Fibroblast of pulmonary artery (primary cell): ENCODE measurements at places on chromosomes 11 and 22.

DNA sequence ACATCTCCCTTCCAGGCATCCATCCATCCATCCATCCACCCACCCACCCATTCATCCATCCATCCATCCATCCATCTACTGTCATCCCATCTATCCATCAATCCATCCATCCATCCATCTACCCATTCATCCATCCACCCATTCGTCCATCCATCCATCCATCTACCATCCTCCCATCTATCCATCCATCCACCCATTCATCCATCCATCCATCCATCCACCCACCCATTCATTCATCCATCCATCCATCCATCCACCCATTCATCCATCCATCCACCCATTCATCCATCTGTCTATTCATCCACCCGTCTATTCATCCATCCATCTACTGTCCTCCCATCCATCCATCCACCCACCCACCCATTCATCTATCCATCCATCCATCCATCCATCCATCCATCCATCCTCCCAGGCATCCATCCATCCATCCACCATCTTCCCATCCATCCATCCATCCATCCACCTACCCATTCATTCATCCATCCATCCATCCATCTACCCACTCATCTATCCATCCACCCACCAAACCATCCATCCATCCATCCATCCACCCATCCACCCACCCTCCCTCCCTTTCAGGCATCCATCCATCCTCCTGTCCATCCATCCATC, 33.7 kb downstream of the OSBPL5 start:
- no peak for DNase-seq

DNA sequence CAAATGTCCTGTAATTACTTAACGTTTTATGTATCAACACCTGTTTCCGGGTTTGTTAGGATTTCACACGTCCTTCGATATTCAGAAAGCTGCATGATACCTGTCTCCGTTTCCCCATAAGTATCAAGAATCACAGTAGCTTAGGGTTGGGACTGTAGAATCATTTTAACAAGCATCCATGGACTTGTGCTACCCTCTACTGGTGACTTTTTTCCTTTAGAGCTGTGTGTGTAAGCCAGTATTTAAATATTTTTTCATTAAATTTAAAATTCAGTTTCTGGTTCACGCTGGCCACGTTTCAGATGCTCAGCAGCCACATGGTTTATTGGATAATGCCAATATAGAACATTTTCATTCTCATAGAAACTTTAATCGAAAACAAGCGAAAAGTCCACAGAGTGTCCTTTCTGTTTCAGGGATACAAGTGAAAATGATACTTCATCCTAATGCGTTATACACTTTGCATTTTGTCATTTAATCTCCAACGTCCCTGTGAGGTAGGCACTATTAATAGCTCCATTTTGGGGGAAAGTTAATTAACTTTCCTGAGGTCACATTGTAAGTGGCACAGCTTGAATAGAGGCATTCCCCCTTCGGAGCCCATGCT, 61.5 kb upstream of the SLC25A18 start:
- peak; percentile 88 for DNase-seq

DNA sequence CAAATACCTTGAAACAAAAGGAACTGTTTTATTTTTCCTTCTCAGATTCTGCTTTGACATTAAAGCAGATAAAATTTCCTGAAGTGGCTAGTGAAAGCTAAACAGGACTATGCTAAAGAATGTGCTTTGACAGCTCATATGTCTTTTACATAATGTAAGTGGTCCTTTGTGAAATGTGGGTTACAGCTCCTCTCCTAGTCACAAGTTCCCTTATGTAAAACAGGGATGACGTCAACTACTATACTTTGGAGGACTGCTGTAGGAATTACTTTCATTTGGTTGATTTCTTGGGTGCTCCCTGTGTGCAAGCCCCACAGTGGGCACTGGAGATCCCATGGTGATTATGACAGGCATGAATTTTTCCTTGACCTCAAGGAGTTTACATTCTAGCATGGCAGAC, 216.6 kb upstream of the NARS2 start:
- DNase-seq = no peak

DNA sequence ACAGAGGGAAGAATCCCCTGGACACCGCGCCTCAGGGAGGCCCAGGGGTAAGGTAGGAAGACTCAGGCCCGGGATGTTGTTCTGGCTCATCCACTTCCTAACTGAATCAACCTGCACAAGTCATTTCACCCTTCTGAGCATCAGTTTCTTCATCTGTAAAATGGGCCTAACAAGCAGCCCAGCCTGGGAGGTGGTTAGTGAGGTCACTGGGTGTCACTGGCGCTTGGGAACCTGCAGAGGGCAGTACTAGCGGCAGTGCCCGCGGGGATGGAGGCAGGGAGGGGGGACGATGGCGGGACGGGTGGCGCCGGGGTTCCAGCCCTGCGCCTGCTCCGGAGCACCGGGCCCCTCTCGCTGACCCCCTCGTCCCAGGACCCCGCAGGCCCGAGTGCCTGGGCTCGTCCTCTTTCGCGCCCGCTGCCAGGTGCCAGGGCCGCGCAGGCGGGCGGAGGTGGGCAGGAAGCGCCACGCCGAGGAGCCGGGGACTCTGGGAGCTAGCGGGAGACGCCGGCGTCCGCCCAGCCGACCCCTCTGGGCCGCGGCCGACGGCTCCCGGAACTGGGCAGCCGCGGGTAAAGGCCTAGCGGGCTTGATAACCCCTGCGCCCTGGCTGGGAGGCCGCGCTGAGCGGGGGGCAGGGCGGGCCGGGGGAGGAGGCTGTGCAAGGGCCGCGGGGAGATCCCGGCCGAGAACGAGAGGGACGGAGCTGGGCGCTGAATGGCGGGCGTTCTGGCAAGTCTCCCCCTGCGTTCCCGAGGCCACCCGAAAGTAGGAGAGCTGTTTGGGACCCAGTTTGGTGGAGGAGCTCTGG, at the start of gene NLRX1:
Gene NLRX1 (plus strand): TSS at position 255 of the 811 bp plus-strand sequence. CDS start 2,679 bp downstream, outside the sequence.
- peak; percentile 84 for DNase-seq

- DNase-seq = peak; percentile 51
Observed at GRCh38 chr11:128359515-128359914, 227.8 kb downstream of the ETS1 start.

DNA sequence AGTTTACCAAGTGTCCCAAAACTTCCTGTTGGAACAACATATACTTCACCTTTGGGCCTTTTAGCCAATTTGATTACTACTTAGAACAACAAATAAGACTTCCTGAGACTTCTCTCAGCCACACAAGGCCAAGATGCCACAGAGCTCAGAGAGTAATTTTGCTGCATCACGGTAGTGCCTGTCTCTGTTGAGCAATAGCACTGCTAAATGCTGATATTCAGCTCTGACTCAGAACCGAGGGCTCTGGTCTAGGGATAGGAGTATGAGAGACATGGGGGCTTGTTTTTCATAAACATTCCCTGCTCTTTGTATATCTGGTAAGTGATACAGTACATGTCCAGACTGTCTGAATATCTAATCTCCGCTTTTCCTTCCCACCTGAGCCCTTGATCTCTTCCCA, 260.4 kb upstream of the ARHGAP20 start:
- peak; percentile 91 for DNase-seq

DNA sequence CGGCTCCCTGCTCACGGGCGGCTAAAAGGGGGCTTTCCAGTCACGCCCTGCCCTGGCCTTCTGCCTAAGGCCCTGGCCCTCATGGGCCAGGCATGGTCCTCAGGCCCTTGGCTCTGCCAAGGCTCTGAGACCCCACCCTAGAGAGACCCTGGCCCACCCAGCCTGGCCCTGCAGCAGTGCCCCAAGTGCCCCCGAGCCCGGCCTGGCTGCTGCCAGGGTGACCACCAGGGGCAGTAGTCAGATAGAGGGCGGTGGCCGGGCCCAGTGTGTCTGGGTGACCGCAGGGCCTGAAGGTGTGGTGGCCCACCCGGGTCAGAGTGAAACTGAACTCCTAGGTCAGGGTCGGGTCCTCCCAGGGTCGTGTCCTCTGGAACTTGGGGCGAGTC, 29.4 kb upstream of the CCDC188 start:
- DNase-seq = no peak

DNA sequence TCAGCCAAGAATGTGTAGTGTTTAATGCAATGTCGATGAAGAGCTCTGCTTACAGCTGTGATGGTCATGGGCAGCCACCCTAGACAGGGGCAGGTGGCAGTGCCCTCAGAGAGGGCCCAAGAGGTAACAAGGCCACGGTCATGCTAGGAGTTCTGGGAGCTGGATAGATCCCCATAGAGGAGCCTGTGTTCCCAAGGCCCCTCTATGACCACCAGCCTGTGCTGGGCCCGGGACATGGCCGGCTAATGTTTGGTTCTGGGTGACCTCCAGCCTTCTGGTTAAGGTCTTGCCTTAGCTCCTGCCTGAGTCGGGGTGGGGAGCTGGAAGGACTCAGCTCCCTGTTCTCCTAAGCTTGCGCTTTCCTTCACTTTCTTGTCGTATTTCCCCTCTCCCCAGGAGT, 65.1 kb downstream of the GRIK4 start:
- DNase-seq = no peak

GRCh38 chr22:27164781-27165503, 507.6 kb downstream of the MIAT start:
- DNase-seq = no peak

DNA sequence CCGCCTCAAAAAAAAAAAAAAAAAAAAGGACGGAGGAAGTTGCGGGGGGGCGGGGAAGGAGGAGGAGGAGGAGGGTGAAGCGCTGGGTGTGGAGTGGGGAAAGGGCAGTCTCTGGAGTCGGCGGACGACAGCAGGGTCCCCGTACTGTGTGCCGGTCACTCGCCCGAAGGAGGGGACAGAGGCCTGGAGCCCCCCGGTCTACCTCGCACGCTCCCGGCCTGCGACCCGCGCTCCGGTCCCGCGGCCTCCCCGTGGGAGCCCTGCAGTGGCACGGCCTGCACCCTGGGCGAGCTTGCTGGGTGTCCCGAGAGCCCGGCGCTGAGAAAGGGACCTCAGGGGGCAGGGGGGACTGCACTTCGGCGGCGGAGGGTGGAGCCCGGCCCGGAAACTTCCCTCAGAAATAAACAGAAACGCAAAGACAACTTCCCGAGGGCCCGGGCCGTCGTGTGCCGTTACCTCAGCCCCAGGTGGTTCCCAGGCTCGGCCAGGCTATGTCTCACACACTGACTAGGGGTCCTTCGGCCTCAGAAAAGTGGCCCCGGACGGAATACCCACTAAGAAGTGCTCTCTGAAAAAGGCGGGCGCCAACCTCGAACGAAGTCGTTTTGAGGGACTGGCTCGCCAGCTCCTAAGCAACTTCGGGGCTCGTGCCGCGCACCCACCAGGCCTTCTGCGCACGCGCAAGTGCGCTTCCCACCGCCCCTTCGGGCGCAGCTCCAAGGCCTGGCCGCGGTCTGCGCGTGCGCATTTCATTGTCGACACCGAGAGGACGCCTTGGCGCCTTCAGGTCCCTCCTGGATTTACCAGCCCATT, at the start of gene MAJIN:
Gene MAJIN (minus strand): TSS at position 688 of the 813 bp plus-strand sequence. CDS start 12,703 bp downstream, outside the sequence.
- peak; percentile 81 for DNase-seq

DNA sequence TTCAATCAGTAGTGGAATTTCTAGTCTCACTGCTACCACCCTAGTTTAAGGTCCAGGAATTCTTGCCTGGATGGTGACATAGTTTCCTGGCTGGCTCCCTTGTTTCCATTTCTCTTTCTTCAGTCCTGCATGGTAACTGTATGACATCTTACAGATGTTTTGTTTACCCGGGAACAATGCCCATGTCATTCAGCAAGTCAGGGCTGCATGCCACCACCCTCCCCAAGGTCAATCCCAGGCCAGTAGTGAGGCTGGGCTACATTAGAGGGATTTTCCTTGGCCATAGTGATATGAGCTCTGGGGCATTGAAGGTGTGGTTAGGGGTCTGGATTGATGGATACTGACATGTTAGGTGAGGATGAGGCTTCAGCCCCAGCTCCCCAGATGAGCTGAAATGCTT, 114.9 kb upstream of the E2F8 start:
- DNase-seq = no peak

- DNase-seq = peak; percentile 14
Observed at GRCh38 chr11:5043380-5043779, 2.9 kb upstream of the OR52J3 start.

- no peak for DNase-seq
Observed at GRCh38 chr11:1306186-1307162, 3.0 kb downstream of the TOLLIP start.

GRCh38 chr22:27241430-27242321, 559.9 kb downstream of the MN1 start:
- peak; percentile 44 for DNase-seq

DNA sequence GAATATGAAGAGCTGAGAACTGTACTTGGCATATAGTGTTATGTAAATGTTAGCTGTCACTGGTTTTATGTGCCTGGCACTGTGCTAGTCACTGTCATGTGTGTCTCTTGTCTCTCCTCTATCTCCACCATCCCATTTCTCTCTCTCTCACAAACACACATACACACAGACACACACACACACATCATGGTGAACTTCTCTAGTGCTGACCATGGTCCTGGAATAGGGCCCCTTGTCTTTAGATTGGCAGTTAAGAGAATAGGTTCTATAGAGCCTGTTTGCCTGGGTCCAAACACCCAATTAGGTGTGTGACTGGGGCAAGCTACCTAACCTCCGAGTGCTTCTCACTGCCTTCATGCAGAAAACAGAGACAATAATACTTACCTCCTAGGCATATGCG, 109.7 kb upstream of the NARS2 start:
- peak; percentile 13 for DNase-seq

DNA sequence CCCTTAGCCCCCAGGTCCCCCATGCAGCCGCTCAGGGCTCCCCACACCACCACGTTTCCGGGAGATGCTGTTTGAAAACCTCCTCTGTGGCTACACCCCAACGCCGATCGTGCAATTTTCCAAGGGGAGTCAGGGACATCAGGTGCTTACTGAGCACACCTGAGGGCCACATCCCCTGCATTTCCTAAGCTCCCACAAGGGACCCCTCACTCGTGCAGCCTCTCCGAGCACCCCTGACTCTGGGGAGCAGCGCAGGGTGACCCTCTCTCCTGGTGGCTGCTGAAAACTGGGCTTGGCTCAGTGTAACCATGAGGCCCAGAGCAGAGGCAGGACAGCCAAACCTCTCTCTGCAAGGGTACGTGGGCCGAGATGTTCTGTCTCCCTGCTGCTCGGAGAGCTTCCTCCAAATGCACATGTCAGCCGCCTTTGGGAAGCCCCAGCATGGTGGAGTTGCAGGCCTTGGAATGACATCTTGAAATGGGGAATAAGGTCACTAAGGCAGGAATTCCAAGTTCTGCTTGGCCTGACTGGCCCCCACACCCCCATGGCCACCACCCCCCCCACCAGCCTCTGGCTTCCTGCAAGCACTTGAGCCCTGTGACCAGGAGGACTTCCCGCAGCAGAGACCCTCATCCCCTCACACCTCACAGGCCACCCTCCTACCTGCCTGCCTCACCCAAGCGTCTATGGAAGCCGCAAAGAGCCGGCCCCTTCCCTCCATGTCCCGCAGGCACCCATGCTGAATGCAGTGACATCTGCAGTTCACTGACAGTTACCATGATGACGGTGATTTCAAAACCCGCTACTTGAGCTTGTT, 257.4 kb downstream of the BRD1 start:
- no peak for DNase-seq

DNA sequence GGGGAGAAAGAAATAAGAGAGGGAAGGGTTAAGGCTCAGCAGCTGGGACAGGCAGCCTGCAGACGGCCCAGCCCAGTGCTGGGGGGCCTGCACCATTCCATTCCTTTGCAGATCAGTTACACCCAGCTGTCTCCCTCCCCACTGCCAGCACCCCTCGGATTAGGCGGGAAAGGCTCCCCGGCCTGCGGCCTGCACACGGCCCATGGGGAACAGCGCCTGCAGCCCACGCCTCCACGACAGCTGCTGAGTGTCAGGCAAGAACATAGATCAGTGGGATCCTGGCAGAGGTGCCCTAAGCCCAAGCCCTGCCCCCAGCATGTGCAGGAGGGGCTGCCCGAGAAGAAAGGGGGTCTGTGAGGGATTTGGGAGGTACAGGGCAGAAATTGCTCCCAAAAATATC, 65.8 kb upstream of the MYOD1 start:
- DNase-seq = no peak
